ENCODE measurements at places on chromosomes 3 and 15.
A peak's percentile ranks its signal among the peaks of the same experiment; 100 is the strongest.

DNA sequence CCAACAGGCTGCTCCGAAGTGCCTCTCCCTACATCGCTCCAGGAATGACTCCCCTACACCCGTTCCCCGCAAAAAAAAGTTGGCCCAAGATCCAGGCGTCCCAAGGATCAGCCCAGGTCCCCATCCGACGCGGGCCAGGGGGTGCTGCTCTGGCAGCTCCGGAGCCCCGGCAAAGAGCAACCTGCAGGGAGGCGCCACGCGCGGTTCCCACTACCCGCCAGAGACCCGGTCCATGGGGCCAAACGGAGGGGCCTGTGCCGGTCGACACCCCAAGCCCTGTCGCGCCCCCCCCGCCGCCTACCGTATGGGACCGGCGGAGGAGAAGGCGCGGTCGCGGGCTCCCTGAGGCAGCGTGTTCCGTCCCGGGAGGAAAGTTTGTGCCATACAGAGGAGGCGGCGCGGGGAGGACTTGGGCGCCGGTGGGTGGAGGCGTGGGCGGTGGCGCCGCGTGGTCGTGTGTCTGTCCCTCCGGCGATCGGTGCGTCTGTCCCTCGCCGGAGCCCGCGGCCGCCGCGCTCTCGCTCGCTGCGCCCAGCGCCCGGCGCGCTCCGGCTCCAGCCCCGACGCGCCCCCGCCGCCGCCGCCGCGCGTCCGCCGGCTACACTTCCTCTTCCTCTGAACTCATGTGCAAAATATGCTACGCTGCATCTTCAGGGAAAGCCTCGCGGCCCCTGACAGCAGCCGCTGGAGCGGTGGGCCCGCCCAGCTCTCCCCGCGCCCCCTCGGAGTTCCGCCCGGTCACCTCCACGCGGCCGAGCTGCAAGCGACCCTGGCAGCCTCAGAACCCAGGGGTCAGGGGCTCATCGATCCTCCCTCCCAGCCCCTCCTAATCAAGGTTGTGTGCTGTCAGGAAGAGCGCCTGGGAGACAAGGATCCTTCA lies at the start of gene RFTN1:
RFTN1 (minus strand) TSS at position 559 of the 880 bp plus-strand sequence. CDS start 19,830 bp downstream, outside the sequence.
- peak; percentile 18 for DNase-seq

- no peak for DNase-seq
Measured at GRCh38 chr3:124513610-124513997, 216.6 kb upstream of the UMPS start.

DNA sequence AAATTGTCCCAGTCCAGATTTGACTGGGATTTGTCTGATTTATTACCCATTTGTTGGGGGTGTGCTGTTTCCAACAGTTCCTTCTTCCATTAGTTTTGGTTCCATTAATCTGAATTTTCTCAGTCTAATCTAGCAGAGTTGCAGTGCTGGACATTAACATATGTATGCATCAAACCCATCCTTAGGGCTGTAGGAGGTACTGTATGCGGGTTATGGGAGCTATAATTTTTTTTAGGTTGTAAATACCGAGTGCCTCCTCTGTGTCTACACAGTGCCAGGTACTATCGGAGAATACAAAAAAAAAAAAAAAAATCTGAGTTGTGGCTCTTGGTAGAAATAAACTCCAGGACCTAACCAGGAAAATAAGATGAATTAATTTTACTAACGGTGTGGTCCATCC lies 133.8 kb downstream of the LIPC start:
- no peak for DNase-seq

- DNase-seq: no peak
Measured at GRCh38 chr3:34856081-34856947, 783.0 kb upstream of the ARPP21 start.

DNA sequence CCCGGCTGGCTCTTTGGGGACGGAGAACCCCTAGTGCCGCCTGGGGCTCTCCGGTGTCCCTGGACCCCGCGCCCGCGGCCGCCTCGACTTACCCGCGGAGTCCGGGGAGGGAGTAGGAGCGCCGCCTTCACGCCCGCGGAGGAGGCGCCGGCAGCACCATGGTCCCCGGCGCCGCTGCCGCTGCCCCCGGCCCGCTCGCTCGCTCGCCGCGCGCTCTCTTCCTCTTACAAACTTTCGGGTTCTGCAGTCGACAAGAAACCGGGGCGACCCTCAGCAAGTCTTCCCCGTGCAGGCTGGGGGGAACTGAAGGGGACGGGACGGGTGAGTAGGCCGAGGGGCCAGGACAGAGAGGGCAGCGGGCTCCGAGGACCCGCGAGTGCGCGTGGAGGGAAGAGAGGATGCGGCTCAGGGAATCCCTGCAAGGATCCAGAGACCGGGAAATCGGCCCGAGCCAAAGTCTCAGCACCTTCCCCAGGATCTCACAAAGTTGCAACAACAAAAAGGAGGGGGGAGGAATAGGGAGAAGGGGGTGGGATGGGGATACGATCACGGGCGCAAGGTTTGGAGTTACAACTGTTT lies 2.0 kb downstream of the FOXP1 start:
- no peak for DNase-seq

- no peak for DNase-seq
Measured at GRCh38 chr3:64074060-64074459, 50.8 kb upstream of the PSMD6 start.

DNA sequence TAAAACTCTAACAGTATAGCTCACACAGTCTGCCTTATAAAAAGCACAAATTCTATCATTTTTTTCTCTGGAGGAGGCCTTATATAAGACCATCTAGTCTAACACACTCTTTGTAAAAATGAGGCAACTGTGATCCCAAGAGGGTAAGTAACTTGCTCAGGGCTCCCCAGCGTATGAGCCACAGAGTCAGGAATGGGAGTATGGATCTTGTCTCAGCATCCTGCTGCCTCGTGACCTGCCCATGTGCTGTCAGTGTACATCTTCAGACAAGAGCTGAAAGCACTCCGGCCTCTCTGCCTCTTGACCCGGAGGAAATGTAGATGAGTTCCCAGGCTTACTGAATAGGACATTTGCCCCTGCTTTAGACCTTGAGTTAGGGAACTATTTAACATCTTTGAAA lies 28.4 kb upstream of the MEF2A start:
- DNase-seq: no peak

- no peak for DNase-seq
Measured at GRCh38 chr15:37872661-37873060, 61.8 kb upstream of the TMCO5A start.

- no peak for DNase-seq
Measured at GRCh38 chr3:33758281-33758680, 40.1 kb upstream of the PDCD6IP start.

- DNase-seq: no peak
Measured at GRCh38 chr3:185992831-185993374, 55.1 kb upstream of the TRA2B start.

GRCh38 chr3:194312743-194313281 lies 38.3 kb downstream of the CPN2 start:
- DNase-seq: no peak

DNA sequence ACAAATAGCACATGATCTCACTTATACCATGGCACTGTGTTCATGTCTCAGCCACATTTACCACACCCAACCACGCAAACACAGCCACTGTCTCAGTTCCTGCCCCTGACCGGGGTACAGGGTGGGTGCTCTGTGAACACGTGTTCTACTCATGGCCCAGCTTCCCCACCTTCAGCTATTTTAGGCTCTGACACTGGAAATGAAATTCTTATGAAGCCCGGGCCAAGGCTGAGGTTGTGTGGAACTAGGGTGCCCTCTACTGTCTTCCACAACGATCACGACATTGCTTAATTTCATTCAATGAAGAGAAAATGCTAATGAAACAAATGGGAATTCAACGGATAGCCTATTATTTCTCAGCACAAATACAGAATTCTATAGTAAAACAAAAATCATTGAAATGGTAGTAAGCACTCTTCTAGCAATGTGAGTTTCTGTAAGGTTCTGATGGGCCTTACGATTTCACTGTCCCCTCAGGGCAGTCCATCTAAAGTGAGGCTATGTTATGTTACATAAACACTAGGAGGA lies 2.1 kb upstream of the GABRA5 start:
- DNase-seq: no peak

DNA sequence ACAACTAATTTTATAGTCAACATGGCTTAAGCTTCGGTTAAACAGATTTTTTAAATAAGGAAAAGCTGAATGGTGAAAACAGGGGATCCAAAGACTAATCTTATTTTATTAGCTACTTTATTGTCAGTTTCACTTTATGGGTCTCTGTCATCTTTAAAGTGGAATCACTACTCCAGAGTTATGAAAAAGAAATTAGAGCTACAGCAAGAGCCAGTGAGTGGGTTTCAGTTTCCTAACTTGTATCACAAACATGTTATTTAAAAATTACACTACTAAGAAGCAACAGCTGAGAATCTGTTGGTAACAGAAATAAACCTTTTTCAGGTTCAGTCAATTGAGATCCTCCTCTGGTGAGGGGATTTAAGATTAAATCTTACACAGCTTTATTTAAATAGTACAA lies 10.0 kb downstream of the PHC3 start:
- no peak for DNase-seq

DNA sequence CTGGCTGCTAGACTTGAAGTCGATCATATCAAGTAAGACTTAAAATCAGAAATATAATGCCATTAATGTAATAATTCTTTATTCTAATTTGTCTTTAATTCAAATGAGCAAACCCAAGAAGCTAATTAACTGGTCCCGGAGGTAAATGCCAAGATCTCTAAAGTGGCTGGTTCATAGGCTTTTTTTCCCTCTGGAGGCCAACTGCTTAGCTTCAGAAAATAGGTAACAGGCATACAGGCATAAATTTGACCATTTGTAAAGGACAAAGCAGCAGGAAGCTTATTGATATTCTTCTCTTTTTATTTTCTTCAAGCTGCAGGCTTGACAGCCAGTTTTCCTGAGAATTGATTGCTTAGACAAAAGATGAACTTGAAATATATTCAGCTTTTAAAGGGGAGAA lies 158.6 kb upstream of the RAP2B start:
- DNase-seq: no peak

DNA sequence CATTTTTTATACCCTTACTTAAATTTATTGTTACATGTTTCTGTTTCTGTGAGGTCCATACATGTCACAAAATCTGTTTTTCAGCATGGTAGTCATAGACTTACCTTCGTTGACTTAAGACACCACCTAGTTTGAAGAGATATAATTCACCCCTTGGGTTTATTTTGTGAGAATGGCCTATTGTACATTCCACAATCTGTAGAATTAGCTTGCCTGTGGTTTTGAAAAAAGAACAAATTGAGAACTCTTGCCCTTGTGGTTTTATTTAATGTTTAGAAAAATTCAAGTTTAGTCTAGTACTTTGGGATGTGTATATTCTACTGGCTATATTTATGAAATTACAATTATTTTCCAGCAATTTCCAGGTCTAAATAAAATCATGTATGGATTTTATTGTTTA lies 31.6 kb downstream of the FILIP1L start:
- no peak for DNase-seq

DNA sequence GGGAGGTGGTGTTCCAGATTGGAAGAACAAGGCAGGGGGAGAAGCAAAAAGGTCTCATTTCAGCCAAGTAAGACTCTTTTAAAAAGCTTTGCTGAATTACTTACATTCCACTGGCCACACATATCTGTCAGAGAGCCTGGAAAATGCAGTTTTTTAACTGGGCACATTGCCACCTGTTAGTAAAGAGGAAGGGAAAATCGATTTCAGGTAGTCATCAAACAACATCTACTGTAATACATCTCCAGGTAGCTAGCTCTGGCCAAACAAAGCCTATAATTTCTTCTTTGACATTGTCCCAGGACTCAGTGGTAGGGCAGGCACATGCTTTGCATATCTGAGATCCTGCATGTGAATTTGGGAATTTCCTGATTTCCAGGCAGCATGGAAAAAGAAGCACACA lies 480.7 kb upstream of the SUCLG2 start:
- DNase-seq: no peak

DNA sequence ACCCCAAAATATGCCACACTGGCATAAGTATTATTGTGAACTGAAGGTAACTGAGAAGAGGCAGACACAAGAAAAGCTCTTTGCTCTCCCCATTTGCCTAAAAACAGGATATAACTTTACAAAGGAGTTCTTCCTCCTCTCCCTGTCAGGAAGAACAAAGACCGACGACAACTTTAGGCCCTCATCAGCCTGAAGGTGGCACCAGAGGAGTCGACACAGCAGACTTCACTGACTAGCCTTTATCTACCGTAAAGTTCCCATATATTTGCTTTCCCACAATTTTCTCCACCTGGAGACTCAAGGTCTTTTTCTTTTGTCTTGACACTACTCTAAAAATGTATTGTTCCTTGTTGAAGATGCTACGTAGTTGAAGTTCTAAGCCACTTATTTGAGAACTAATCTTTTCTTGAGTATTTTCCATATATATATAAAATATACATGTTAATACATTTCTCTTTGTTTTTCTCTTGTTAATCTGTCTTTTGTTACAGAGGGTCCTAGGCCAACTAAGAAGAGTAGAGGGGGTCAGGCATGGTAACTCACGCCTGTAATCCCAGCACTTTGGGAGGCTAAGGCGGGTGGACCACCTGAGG lies 16.2 kb upstream of the XIRP1 start:
- DNase-seq: no peak

DNA sequence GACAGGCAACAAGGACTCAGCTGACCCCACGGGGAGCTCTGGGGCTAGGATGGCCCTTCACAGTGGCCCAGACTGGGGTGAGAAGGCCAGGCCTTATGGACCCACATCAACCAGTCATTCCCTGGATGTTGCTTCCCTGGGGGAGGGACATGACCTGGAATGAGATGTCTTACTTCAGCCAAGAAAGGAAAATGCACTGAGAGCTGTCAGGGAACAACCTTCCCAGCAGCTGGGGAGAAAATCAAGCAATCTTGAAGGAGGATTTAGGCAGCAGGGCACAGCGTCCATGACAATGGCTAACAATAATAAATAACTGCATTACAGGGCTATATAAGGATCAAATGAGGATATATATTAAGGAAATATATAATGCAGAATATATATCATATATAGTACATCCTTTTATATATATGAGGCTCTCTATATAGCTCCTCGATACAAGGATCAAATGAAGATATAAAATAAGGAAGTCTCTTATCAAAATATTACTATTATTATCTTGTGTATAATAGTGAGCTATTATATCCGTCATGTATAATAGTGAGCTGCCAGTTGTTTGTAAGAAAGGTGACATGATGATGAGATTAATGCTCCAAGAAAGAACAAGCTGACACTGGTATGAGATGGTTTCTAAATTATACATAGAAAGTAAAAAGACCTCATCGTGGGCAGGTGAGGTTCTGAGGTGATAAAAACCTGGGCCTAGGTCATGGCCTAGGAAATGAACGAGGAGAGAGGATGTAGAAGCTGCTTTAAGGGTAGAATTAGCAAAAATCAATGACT lies 117.8 kb upstream of the LIPC start:
- no peak for DNase-seq

- DNase-seq: no peak
Measured at GRCh38 chr3:66442254-66443117, 58.3 kb downstream of the LRIG1 start.

GRCh38 chr3:52086976-52087663 lies 30.7 kb upstream of the DUSP7 start:
- no peak for DNase-seq

GRCh38 chr15:77812664-77813063 lies 180.0 kb upstream of the LINGO1 start:
- DNase-seq: no peak

- no peak for DNase-seq
Measured at GRCh38 chr3:5136211-5136918, 14.3 kb downstream of the ARL8B start.

Measured in T-helper 22 cell (primary cell).